ENCODE measurements at places on chromosomes 12 and 14.

- no peak for DNase-seq
These were observed 60.9 kb upstream of the PSMA6 start for GRCh38 chr14:35231207-35231760.

DNA sequence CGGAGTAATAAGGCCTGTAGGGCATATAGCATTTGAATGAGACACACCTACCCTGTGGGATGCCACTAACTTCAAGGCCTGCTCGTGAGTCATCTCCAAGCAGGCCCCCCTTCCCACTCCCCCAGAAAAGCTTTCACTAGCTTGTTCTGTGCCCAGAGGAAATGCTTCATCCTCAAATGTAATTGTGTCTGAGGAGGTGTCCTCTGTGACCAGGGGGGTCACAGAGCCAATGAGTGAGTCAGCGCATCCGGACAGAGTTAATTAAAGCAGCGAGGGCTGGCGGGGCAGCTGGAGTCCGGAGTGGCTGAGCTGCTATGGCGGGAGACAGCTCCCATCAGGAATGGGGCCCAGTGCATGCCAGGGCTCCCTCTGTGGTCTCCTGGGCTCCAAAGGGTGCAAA, 27.0 kb upstream of the ESRRB start:
- DNase-seq, result no peak

DNA sequence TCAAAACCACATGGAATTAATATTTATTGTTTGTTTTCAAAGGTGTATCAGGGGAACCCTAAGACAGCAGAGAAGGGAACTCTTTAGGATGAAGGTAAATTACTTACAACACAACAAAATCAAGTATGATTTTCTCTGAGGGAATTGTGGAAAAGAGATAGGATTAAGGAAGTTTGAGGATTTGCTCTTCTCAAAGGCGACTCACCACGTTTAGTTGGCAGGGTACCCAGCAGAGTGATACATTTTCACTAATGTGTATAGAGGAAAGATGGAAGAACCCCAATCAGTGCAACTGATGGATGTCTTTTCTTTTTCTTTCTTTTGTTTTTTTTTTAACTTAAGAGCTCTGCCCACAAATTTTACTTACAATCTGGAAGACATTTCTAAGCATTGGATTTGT, 499.2 kb downstream of the CCER1 start:
- DNase-seq, result no peak

DNA sequence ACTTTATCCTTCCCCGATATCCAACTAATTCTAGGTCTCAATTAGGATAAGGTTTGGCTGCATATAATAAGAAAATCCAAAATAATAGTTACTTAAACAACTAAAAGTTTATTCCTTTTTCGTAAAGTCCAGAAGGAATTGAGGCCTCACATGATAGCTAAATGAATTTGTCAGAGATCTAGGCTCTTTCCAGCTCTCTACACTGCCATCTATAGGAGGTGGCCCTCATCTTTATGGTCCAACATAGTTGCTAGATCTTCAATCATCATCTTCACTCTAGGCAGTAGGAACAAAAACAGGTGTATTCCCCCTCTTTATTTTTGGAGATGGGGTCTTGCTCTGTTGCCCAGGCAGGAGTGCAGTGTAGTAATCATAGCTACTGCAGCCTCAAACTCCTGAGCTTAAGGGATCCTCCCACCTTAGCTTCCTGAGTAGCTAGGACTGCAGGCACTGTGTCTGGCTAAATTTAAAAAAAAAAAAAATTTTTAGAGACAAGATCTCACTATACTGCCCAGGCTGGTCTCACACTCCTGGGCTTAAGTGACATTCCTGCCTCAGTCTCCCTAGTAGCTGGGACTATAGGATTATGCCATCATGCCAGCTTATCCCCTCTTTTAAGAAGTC, 46.5 kb upstream of the SAV1 start:
- DNase-seq, result no peak

DNA sequence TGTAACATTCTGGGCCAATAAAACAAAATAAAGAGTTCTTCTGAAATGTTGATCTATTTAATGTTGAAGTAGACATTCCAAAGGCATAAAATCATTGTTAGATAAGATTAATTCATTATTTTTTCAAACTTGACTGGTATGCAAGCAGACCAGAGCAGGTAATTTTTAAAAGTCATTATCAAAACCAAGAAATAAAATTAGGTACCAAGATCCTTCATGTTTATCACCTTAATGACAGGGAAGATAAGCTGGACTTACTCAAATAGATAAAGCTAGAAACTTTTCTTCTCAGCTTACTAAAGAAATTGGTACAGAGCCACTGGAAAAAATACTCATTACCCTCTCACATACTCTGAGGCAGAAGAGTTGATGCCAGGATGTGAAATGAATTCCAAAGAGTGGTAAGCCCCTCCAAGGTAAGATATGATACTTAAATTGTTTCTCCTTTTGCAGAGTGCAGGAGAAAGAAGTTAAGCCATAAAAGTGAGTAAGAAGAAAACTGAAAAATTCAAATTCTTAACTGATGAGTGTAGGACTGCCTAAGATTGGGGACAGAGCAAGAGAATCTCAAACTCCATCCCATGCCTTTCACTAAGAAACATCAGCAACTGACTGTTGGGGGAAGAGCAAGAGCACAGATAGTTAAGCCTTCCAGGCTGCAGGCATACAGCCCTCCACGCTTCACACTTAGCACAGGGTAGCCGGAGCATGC, 111.9 kb downstream of the SLC41A2 start:
- DNase-seq, result no peak

DNA sequence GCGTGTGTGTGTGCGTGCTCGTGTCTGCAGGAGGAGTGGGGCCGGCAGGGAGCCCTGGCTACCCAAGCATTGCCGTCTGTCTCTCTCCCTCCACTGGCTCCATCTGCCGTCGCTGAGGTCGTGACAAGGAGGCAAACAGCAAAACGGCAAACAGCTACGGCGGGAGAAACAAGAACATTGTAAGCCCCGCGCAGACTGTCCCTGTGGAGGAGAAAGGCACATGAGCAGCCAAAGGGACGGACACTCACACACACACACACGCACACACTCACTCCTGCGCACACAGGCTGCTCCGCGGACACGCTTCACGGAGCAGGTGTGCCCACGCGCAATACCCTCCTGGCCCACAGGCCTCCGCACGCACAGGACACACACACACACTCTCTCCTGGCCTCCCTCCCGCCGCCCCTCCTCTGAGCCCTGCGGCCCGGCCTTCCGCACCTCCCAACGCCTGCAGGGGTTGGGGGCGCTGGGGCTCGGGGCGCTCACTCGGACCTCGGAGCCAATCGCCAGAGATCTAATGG, 905 bp downstream of the CISTR start:
- no peak for DNase-seq

DNA sequence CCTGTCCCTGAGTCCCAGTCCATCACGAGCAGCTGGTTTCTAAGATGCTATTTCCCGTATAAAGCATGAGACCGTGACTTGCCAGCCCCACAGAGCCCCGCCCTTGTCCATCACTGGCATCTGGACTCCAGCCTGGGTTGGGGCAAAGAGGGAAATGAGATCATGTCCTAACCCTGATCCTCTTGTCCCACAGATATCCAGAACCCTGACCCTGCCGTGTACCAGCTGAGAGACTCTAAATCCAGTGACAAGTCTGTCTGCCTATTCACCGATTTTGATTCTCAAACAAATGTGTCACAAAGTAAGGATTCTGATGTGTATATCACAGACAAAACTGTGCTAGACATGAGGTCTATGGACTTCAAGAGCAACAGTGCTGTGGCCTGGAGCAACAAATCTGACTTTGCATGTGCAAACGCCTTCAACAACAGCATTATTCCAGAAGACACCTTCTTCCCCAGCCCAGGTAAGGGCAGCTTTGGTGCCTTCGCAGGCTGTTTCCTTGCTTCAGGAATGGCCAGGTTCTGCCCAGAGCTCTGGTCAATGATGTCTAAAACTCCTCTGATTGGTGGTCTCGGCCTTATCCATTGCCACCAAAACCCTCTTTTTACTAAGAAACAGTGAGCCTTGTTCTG, 41.6 kb downstream of the DAD1 start:
- DNase-seq, result no peak

GRCh38 chr12:91381309-91381804, 198.7 kb upstream of the DCN start:
- no peak for DNase-seq

DNA sequence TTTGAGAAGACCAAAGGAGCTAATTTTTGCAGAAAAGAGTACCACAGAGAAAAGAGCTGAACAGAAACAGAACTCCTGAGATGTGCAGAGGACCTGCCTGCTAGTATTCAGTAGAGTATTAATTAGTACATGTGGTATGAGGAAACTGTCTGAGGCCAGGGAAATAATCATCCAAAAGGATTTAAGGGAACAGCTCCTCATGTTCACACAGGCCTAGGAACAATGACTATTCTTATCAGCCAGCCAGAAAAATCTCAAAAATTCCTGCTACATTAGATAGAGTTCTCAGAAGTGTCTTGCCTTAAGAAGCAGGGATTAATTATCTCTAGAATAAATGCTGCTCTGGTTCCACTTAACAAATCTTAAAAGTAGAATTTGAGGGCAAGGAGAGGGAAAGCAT, 36.4 kb downstream of the PKP2 start:
- DNase-seq, result no peak

DNA sequence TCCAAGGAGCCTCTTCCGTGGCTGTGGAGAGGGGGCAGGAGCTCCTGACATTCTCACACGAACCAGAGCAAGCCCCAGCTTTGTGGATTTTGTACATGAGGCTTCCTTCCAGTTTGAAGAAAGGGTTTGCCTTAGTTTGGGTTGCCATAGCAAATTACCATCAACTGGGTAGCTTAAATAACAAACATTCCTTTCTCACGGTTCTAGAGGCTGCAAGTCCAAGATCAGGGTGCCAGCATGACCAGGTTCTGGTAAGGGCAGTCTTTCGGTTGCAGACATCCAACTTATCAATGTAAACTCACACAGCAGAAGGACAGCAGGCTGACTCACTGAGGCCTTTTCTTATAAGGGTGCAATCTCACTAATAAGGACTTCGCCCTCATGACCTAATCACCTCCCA, 25.9 kb upstream of the STAB2 start:
- DNase-seq, result no peak

GRCh38 chr12:6472491-6472890, 2.0 kb upstream of the VAMP1 start:
- DNase-seq, result no peak

- DNase-seq, result no peak
These were observed 10.1 kb downstream of the LRTM2 start for GRCh38 chr12:1830401-1830845.

DNA sequence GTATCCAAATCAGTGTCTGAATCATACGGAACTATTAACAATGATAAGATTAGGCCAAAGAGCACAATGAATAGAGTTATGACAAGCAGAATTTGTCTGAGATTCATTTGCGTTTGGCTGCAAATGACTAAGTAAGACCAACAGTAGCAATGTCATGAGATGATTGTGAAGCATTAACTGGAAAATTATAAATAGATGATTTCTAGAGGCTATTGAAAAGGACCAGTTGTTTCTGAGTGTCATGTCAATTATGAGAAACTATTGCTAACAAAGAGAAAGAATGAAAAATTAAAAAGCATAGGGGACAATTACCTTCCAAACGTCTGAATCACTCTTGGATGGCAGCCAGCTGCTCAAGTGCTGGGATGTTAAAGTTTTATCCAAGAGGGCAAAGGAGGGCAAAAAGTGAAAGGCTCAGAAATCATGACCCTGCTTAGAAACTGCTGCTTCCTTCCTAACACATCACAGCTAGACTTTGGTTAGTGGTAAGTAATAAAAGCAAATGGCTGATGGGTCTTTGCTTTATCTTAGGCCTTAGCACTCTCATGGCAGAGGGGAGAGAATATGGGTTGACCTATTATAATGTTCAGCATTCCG, 89.0 kb downstream of the AKAP6 start:
- no peak for DNase-seq

GRCh38 chr12:129807136-129807535, 96.7 kb downstream of the TMEM132D start:
- no peak for DNase-seq

DNA sequence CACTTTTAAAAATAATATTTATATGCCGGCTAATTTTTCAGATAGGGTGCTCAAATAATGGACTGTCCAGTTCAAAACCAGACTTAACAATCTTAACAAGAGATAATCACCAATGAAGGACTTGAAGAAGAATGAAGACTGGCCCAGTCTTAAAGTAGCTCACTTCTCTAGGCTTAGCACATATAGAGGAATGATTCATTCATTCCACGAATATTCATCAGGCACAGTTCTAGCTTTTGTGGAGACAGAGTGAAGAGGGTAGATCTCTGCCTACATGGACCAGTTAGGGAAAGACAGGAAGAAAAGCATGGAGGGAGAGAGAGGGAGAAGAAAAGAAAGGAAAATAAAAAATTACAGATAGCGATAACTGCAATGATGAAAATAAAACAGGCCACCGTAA, 42.8 kb upstream of the METAP2 start:
- DNase-seq, result no peak

GRCh38 chr14:100147691-100148464, 11.6 kb downstream of the DEGS2 start:
- no peak for DNase-seq

DNA sequence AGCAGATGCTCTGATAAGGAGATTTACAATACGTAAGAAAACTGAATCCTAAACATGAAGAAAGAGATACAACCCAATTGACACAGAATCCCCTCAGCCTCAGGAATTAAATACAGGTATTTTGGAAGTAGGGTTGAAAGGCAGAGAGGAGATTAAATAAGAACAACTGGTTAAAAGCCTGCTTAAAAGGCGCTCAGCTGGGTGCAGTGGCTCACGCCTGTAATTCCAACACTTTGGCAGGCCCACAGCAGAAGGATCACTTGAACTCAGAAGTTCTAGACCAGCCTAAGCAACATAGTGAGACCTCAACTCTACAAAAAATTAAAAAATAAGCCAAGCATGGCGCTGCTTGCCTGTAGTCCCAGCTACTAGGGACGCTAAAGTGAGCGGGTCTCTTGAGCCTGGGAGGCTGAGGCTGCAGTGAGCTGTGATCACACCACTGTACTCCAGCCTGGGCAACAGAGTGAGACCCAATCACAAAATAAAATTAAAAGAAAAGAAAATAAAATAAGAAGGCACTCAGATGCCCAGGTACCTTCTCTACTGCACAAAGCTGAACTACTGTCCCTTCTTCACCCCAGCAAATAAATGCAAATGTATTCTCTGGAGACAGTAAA, 32.9 kb downstream of the MED13L start:
- DNase-seq, result no peak

GRCh38 chr12:111469401-111469800, 63.7 kb downstream of the SH2B3 start:
- no peak for DNase-seq
